NCI-H526 treated with DMSO at 0.1 percent for 48 hours (cell line): ENCODE measurements at places on chromosomes 2 and 18.
A peak's percentile ranks its signal among the peaks of the same experiment; 100 is the strongest.

DNA sequence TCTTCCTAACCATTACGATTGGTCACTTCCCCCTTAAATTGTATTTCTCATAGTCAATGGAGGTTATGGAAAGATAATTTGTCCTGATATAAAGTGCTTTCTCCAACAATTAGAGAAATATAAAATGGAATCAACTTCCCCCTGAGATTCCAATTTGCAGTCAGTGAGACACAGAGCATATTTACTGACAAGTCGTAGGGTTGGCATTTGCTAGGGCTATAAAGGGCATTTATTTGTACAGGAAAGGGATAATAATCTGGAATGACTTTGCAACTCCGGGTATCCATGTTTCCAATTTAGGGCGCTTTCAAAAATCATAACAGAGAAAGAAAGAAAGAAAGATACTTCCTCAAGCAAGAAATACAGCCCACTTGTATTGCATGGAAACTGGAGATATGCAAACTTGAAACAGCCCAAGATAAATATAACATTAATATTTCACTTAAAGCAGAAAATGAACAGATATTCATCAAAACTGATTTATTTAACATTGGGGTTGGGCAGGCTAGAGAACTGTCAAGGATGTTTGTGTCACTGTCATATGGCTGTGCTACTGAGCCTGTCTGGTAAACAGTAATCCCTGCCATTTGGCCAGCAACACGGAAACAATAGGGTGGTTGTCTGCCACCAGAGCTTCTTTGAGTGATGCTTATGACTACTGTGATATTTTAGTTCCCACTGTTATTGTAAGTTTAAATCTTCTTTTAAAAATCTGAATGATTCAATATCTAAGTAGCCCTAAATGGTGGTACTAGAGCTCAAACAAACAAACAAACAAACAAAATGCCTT is 621.8 kb downstream of the LRP1B start:
- DNase-seq: no peak

DNA sequence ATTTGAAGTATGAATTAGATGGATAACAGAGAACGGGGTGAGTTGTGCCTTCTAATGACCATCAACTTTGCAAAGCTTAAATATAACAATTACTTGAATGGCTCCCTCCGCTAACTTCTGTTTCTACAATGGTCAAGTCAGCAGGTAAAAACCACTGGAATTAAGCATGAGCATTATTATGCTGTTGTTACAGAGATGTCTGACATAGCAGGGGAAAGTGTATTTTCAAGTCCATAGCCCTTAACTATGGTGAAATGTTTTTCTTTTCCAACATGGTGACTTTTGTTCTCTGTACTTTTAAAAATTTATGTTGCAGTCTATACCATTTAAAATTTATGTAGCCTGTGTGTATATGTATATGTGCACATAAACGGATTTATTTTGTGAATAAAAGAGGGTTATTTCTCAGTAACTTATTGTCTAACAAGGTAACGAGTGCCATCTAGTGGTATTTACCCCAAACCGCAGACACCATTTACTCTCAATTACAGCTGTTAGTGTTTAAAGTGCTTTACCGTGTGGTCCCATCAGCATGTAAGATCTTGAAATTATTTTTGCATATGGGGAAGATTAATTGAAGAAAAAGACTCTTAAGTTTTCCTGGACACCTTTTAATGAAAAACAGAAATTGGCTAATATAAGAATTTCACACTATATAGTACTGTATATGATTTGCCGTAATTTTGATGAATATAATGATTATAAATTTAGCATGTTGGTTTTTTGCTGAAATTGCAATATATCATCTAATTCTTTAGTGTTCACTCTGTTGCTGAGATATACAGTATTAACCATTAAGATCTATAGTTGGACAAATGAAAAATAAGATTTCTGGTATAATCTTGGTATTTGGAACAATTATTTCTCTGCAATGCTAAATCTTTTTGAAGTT is 78.2 kb downstream of the UBE2E3 start:
- no peak for DNase-seq

DNA sequence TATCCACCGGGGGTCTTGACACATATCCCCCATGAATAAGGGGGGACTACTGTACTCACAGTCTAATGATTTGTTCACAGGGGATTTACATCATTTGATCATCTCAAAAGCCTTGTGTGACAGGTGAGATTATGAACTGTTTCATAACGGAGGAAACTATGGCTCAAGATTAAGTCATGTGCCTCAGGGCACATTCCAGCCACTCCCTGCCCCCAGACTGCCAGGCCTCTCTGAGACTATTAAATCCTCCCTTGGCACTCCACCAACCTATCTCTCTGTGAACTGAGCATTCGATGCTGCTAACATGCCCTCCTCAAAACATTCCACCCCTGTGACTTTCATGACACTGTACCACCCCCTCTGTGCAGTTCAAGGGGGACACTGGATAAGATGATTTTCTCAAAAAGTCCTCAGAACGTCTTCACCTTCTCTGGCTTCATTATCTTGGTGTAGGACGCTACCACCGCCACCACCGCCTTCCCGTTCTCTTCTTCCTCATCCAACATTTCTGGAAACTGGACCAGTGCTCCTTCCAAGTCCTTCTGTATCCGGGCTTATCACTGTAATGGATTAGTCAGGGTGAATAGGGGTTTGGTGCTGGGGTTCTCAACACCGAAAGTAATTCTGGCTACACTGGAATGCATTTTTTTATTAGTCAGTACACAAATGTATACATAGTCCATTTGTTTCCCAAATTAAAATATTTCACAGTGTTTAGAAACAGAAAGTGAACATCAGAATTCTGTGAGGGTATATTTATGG is 169.6 kb downstream of the KCNS3 start:
- no peak for DNase-seq

DNA sequence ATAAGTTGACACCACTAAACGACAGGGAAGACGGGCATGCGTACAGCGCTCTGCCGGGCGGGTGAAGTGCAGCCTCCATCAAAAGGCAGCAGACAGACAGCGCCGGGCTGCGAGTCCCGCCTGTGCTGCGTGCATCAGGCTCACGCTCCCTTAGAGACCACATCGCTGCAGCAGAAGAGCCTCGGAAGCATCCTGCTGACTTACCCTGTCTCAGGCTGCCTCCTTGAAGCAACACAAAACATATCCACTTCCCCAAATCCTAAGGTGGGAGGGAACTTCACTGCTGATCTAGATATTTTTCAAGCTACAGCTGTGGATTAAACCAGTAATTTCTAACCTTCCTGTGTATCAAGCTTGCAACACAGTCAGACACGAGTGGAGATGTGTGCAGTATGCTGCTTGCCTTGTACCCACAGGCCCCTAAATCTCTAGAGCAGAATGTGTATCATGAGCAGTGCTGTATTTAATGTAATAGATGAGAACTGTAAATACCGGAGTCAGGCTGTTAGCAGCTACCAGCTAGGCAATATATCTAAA is 6.4 kb downstream of the MYT1L start:
- DNase-seq: peak; percentile 73

GRCh38 chr2:74052732-74053710 is 68.3 kb downstream of the TET3 start:
- no peak for DNase-seq

DNA sequence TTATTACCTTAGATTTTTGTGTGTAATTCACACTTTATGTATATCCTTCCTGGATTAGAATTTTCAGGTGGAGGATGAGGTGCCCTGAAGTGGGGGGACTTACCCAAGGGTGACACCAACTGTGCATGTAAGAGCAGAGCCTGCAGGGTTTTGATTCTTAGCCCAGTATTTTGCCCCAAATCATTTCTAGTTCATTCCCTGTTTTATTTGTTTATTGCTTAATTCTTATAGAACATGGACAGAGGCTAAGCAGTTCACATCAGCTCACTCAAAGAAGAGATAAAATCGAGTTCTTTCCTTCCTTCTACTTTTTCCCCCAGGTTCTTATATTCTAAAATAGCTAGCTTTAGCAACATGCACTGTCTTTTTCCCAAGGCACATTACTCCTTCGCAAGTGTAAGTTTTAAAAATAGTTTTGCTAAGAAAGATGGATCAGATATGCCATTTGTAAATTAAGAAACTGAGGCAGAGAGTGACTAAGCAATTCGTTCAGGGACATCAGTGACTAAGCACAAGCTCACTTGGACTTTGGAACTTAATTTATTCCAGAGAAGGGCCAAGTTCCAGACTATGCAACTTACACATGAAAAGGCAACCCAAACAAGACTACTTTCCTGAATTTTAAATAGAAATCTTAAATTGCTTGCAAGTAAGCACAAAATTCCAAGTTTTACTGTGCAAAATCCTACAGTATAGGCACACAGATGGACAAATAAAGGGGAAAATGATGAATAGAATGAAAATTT is 427.9 kb upstream of the POU3F3 start:
- DNase-seq: no peak

DNA sequence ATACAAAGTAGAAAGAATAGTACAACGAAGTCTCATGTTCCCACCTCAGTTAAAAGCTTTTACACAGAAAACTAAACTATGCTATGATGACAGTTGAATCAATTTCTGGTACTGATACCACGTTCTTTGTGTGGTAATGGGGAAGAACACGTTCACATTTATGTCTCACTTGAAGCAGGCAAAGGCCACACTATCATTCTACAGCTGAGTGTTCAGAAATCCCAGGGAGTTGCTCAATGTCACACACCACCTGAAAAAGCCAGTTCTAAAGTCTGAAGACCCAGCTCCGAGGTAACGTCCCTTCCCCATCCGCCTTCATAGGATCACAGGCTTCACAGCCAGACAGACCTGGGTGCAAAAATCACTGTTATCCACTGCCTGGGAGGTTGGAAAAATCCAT is 8.9 kb downstream of the RNF149 start:
- no peak for DNase-seq

- DNase-seq: no peak
Observed at GRCh38 chr2:156765043-156765442, 328.9 kb downstream of the GPD2 start.

- no peak for DNase-seq
Observed at GRCh38 chr2:188293601-188294351, 2.1 kb downstream of the GULP1 start.

- DNase-seq: no peak
Observed at GRCh38 chr2:62144689-62145477, 51.0 kb upstream of the B3GNT2 start.

- DNase-seq: no peak
Observed at GRCh38 chr2:234747032-234747431, 204.8 kb upstream of the SH3BP4 start.

- no peak for DNase-seq
Observed at GRCh38 chr2:191274413-191274815, 29.2 kb downstream of the MYO1B start.

GRCh38 chr2:239893236-239893515 is 132.0 kb downstream of the NDUFA10 start:
- DNase-seq: no peak

DNA sequence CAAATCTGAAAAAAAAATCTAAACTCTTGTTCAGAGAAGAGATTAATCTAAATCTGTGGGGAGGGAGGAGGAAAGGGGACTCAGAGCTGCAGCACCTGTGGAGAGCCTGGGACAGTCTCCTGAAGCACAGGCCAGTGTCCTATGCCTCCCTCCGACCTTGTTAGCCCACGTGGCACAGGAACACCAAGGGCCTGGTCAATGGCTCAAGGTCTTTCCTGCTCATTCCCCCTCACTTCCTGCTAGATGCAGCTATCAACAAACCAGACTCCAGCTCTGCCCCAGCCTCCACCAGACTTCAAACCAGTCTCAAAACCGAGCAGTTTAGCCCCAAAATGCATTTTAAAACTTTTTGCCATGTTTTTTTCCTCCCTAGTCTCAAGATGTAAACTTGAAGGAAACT is 20.1 kb upstream of the SULT1C3 start:
- DNase-seq: no peak

DNA sequence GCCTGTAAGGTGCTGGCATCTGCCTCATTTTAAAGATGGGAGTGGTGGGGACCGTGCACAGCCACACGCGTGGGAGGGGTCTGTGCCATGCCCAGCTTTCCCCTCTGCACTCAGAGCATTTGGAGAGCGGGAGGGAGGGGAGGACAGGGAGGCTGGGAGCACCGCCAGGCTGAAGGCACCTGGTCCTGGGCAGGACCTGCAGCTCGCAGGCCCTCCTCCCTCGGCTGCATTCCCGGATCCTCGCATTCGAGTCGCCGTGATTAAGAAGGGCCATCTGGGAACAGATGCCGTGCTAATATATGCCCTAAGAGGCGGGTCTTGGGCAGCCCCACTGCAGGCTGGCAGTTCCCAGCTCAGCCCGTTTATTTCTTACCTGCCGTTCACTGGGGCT is 84.0 kb downstream of the PTGR3 start:
- DNase-seq: no peak

DNA sequence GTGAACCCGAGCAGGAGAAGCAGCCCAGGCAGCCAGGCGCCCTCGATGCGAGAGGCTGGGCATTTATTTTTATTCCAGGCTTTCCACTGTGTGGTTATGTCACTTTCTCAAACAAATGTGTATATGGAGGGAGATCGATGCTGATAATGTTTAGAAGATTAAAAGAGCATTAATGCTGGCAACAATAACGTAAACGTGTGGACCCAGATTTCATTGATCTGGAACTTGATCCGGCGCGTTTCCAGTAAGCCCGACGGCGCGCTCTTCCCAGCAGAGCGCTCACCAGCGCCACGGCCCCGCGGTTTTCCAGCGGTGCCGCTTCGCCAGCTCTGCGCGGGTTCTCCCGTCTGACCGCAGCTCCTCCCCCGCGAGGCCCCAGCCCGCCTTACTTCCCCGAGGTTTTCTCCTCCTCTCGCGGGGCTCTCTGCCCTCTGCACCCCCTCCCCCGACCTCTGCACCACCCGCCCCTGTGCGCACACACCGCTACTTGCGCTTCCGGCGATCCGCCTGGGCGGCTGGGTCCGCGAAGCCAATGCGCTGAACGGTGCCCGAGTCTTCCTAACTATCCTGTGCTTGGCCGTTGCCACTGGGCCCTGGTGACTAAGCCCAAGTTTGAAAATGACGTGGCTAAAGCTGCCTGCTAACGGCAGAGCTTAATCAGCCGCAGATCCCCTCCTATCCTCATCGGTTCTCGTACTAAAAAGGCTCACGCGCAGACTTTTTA is 6.1 kb downstream of the ONECUT2 start:
- DNase-seq: no peak

GRCh38 chr18:58101291-58101794 is 57.3 kb downstream of the NEDD4L start:
- DNase-seq: peak; percentile 99

DNA sequence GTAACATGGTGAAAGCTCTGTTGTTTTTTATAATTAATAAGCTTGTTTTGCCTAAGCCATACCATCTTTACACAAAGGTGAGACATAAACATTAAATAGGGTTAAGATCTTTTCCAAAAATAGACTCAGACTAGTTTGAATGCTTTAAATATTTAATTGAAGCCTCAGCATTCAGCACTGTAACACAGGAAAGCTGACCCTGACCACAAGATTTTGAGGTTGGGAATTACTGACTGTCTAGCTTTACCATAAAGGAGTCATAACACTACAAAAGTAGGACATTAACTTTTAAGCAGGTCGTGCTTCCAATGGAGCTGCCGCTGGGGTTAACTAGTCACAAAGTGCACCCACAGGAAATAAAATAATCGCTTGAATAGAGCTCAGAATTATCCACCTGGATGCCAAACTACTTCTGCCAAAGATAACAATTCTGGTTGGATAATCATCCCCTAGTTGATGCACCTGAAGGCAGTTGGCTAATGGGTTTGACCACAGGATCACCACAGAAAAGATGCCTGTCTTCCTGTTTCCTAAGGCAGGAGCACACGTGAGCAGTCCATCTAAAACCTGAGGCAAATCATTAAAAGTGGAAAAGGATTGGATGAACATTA is 106.2 kb downstream of the COBLL1 start:
- DNase-seq: no peak
